Activated CD4-positive, CD25-positive, alpha-beta regulatory T cell (primary cell): ENCODE measurements at places on chromosomes 6 and 20.

DNA sequence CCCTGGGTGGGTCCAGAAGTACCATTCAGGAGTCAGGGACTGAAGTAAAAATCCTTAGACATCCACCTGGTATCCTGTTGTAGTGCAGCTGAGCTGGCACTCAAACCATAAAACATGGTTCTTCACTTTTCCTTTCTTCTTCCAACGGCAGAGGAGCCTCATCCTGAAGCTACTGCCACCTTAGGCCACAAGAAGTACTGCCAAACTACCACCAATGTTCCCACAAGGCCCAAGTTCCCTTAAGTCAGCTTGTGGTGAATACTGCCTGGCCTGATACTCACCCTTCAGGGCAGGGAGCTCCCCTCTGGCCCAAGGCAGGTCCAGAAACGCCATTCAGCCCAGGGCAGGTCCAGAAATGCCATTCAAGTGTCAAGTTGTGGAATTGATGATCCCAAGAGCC lies 1053.4 kb upstream of the CITED2 start:
- DNase-seq = no peak

DNA sequence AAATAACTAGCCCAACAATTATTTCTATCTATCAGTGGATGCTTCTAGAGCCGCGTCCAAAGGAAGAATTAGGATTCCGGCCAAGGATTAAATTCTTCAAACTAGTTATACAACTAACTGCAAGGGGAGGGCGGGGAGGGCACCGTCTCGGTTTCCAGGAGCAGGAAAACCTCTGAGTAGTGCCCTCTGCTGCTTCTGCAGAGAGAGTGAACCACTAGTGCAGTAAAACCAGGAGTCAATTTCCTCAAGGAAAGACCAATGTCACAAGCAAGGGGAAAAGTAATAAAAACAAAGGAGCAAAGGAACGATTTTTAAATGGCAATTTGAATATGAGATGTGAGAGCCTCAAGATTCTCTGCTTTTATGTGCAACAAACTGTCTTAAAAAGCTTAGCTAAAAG lies 16.5 kb upstream of the UBE2J1 start:
- DNase-seq = no peak

GRCh38 chr6:139173172-139173571 lies 38.3 kb downstream of the HECA start:
- no peak for DNase-seq

GRCh38 chr6:127762284-127762683 lies 138.6 kb downstream of the THEMIS start:
- no peak for DNase-seq

DNA sequence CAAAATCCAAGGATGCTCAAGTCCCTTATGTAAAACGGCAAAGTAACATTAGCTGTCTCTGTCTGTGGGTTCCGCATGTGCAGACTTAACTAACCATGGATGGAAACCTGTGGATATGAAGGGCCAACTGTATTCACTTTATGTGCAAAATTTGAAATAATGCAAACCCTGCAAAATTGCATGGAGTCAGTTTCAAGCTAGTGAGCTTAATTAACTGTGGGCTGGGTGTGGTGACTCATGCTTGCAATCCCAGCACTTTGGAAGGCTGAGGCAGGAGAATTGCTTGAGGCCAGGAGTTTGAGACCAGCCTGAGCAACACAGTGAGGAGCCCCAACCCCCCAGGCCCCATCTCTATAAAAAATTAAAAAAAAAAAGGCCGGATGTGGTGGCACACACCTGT lies 81.4 kb downstream of the ANKS1A start:
- DNase-seq = no peak

DNA sequence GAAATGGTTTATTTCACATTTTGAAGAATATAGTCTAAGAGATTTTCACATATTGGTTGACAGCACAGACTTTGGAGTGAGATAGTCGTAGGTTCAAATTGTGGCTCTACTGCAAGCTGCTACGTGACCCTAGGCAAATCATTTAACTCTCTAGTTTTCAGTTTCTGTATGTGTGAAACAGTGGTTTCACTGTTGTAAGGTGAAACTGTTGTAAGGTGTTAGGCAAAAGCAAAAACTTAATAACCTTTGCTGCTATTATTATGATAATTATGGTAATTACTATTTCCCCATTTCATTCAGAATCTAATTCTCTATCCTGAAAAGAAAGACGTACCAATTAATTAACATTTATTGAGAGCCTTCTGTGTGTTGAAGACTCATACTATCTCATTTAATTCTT lies 144.2 kb downstream of the REV3L start:
- no peak for DNase-seq

- DNase-seq = no peak
Measured at GRCh38 chr6:11551053-11551452, 13.5 kb downstream of the TMEM170B start.

DNA sequence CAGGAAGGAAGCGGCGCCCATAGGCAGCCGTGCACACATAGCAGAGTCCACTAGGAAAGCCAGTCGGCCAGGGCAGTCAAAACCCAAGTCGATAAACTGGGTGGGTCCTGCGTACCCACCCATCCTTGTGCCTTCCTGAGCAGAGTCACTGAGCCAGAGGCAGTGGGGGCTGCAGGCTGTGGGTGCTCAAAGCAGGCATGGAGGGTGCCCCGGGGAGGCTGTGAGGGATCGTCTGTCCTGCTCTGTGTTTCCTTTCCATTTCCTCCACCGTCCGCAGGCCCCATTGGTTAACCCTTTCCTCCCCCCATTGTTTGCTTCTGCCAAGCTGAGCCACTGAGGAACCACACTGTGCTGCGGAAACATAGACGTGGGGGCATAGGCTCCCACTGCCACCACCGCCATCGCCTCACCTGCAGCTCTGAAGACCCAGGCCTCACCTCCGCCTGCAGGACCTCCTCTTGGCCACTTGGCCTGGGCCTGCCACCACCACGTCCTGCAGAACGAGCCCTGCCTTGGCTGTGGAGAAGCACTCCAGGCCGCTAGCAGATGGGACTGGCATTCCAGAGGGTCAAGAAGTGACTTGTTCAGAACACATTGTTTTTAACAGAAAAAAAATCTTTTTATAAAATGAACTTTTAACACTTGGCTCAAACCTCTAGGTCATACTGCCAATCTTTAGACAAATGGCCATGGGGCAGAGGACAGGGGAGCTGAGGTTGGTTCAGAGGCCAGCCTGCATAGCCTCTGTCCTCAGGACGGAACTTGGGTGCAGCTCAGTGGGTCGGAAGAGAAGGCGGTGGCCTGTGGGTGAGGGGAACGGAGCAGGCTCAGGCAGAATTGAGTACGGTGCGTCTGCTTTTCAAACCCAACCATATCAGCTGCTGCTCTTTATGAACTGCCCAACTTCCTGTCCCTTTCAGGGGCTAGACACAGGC lies 52.6 kb downstream of the TCP11 start:
- no peak for DNase-seq

- no peak for DNase-seq
Measured at GRCh38 chr6:13011612-13012146, 295.1 kb downstream of the PHACTR1 start.
